ENCODE measurements at places on chromosomes 12 and 14.

GRCh38 chr14:80387563-80387981 lies 176.3 kb upstream of the DIO2 start:
- DNase-seq: peak; percentile 8

DNA sequence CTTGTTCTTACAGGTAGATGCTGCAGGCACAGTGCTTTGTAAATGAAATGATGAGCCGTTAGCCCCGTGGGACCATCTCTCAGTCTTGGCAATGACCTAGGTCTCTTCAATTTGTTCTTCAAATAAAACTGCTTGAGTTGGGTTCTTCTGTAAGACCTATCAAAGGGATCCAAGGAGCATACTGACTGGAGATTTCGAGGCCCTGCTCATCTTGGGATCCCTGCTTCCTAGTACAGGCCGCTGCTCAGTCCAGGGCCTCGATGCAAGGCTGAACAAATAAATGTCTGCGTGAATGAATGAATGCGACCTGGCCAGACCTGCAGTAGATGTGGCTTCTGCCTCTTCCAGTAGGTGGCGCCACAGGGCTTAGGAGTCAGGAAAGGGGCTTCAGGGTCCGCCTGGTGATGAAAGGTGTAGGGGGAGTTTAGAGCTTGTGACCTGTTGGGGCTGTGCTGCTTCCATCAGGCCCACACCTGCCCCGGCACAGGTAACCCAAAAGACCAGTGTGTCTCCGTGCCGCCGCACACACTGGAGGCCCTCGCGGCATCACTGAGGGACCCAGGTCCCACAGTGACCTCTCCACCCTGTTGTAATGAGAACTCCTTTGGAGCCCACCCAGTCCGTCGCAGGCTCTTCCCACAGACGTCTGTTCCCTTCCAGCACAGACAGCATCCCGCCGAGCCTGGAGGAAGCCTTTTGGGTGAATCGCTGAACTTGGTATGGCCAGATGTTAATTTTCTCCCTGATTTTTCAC lies 4.4 kb downstream of the CACNA1C start:
- peak; percentile 29 for DNase-seq

GRCh38 chr14:63547798-63548335 lies 4.7 kb upstream of the PPP2R5E start:
- no peak for DNase-seq

DNA sequence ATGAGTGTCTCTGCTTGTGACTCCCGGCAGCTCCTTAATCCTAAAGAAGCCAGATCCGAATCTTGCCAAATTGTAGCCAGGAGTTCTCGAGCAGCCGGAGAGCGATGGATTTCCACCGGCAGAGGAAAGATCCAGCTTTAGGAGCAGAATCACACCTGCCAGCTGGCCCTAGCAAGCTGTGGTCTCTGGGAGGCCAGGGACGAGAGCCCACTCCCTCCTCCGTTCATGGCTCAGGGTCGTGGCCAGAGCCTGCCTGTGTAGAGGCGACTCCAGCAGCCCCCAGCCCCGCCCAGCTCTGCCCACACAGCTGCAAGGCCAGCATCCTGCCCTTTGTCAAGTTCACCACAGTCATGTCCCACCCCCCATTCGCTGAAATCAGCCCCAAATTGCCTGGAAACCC lies 121.0 kb downstream of the SCARB1 start:
- DNase-seq: no peak

DNA sequence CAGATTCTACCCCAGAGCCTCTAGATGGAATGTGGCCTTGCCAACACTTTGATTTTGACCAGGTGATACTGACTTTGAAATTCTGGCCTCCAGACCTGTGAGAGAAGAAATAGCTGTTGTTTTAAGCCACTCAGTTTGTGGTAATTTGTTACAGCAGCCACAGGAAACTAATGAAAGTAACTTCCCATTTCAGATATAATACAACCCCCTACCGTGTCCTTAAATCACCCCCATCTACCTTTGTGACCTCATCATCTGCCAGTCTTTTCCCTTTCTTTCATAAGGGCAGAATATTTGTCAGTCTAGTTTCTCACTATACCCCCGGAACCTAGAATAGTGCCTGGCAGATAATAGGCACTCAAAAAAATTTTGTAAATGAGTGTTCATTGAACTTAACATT lies 39.6 kb downstream of the PPP4R4 start:
- DNase-seq: no peak

- peak; percentile 89 for DNase-seq
Measured at GRCh38 chr12:124259154-124260066, 35.5 kb upstream of the RFLNA start.

- DNase-seq: peak; percentile 32
Measured at GRCh38 chr12:46659032-46659650, 166.7 kb downstream of the SLC38A4 start.

GRCh38 chr12:40735551-40736230 lies 43.5 kb downstream of the CNTN1 start:
- no peak for DNase-seq

GRCh38 chr14:103607822-103608221 lies 21.2 kb upstream of the KLC1 start:
- DNase-seq: no peak

- DNase-seq: peak; percentile 86
Measured at GRCh38 chr12:12726555-12727093, 9.5 kb downstream of the CDKN1B start.

- DNase-seq: no peak
Measured at GRCh38 chr14:71232506-71232905, 325.2 kb downstream of the PCNX1 start.

- no peak for DNase-seq
Measured at GRCh38 chr14:74503291-74503937, 9.8 kb downstream of the ISCA2 start.

DNA sequence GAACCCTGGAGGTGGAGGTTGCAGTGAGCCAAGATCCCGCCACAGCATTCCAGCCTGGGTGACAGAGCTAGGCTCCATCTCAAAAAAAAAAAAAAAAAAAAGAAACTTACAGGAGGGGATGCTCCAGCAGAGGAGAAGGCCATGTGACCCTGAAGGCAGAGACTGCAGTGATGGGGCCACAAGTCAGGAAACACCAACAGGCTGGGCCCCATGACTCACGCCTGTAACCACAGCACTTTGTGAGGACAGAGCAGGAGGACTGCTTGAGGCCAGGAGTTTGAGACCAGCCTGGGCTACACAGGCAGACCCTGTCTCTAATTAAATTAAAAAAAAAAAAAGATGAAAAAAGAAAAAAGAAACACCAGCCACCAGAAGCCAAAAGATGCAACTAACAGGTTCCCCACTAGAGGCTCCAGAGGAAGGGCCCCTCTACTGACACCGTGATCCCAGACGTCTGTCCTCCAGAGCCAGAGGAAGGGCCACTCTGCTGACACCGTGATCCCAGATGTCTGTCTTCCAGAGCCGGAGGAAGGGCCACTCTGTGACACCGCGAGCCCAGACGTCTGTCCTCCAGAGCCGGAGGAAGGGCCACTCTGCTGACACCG lies 9.1 kb upstream of the GLT1D1 start:
- DNase-seq: peak; percentile 10

DNA sequence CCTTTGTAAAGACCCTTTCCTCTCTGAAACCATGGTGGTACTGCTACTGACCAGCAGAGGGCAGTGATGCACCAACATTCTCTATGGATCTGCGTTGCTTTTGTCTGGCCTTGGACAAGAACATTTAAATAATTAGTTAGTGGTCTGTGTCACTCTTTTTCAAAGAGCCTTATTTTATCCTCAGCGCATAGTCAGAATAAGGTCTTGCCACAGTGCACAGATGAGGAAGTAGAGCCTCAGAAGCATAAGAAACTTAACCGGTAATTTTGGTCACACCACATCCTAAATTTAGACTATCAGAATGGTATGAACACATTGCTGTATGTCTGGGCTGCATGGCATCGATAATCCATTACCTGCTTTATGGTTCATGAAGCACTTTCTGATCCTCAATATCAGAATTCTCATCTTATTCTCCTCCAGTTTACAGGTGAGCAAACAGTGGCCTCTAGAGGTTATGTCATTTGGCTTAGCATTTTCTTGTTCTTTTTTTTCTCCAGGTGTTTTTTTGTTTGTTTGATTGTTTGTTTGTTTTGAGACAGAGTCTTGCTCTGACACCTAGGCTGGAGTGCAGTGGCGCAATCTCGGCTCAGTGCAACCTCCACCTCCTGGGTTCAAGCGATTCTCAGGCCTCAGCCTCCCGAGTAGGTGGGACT lies 23.7 kb upstream of the IFT81 start:
- peak; percentile 62 for DNase-seq

DNA sequence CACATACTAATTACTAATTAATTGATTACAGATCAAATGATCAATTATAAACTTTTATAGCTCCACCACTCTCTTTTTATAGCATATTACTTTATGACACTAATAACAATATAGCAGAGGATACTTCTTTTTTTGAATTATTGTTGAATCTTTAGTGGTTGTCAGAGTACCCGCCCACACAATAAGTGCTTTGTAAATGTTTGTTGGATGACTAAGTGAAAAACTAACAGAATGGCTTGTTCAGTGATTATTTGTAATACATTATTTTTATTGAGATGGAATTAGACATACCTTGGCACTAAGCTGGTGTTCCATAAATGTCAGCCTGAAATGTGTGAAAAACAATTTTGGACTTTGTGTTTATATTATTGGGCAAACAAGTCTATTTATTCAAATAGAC lies 670.5 kb upstream of the ATXN7L3B start:
- DNase-seq: no peak

DNA sequence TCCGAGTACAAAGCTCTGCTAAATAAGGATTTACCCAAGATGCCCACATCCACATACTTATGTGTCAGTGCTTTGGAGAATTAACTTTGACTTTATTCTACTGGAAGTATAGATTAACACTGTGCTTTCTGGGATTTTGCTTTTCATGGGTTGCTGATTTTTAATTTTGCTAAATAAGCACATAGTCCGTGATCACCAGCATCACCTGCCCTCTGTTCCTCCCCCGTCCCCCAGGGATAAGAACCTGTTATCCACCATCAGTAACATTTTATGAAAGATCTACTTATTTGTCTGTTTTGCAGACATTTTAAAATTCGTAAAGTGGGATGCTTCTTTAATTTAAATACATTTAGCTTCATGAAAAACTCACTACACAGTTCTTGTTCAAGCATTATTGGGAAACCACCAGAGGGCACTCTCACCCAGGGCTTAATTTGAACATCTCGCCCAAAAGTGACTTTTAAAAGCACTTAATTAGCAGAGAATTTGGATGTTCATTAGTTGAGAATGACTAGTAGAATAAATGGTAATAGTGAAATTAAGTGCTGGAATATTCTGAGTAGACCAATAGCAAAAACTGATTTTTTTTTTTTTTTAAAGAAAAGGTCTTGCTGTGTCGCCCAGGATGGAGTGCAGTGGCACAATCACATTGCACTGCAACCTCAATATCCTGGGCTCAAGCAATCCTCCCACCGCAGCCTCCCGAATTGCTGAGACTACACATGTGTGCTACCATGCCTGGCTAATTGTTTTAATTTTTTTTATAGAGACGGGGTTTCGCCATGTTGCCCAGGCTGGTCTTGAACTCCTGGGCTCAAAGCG lies 35.7 kb downstream of the MRPL42 start:
- DNase-seq: peak; percentile 31

DNA sequence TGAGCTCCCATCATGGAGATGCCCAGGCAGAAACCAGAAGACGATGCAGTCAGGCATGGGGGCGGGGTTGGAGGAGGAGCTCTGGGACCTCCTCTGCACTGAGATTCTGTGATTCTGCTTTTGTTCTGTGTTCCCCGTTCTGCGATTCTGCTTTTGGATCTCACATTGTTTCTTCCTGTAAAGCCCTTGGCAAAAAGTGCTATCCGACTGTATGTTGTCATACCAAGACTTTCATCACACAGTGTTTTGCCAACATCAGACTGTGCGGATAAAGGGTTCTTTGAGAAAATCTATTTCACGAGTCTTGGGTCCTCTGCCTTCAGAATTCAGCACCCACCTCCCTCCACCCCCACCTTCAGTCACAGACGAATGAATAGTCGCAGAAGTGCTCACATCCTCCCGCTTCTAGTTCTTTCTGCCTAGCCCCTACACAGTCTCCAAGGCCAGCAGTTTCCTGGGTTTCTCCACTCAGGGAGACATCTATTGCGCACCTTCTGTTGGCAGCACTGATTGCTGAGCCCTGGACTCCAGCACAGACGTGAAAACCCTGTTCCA lies 24.7 kb upstream of the PWP1 start:
- DNase-seq: no peak

DNA sequence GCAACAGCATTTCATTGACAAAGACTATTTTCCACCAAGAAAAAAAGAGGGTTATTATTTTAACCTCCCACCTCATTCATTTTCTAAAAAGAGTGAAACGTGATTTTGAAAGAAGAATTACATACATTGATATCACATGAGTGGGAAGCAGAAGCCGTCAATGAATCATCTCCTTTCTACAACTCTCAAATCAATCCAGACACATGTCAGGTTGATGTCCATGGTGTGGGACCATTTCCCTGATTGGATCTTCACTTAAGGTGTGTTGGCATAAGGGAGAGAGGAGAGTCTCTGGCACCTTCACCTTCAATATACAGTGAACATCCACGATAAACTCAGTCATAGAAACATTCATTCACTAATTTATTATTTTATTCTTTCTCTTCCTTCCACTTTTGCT lies 1095.1 kb downstream of the BCL11B start:
- DNase-seq: no peak

GRCh38 chr14:52918486-52918885 lies 32.4 kb downstream of the FERMT2 start:
- DNase-seq: peak; percentile 45

GRCh38 chr12:103779410-103780092 lies 61.5 kb downstream of the NT5DC3 start:
- peak; percentile 52 for DNase-seq
